Globus pallidus (tissue), 1 donor: ENCODE measurements at places on chromosomes 3 and 15.

GRCh38 chr15:67803996-67804843 is 21.1 kb upstream of the SKOR1 start:
- DNase-seq: peak; percentile 12

DNA sequence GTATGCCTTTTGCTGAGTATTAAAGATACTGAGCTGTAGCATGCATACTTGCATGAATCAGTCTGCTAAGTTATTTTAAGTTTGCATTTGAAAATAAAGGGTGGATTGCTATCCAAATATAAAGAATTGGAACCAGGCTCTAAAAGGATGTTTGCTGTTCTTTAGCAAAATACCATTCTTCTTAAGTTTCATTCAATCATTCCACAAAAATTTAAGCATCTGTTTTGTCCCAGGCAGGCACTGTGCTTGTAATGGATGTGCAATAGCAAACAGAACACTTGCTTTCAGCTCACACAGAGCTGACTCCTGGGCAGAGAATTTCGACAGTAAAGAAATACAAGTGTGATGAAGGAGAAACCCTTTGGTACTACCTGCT is 151.1 kb downstream of the PGPEP1L start:
- DNase-seq: no peak

GRCh38 chr15:80783260-80783659 is 4.1 kb downstream of the CEMIP start:
- no peak for DNase-seq

- DNase-seq: no peak
Measured at GRCh38 chr15:94889153-94889552, 657.8 kb downstream of the MCTP2 start.

DNA sequence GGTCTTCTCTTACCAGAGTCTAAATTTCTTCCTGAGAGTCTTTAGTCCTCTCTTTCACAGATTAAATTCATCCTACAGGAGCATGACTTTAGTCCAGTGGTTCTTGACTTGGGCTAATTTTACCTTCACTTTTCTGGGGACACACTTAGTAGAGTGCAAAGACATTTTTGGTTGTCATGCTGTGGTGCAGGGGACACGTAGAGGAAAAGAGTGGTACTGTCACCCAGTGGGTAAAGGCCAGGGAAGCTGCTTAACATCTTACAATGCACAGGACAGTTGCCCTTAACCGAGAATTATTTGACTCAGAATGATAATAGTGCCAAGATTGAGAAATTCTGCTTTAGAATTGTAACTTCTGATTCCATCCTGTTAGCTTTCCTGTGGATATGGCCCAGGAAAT is 772.5 kb upstream of the GRM7 start:
- DNase-seq: no peak

DNA sequence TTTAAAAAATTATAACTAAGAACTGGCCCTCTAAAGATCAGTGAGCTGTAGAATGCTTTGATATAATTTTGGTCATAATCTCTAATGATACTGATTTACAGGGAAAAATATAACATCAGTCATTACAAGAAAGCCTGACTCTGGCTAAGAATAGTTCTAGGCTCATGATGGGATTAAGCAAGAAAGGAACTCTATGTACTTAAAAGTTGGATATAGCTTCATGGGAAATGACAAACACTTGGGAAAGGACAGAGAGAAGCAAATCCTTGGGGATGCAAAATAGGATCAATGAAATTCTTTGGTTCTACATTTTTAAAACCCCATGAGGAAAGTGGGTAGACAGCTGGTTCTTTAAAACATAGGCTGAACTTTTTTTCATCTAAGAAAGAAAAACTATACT is 472.7 kb upstream of the NR2F2 start:
- no peak for DNase-seq

GRCh38 chr3:185781759-185782158 is 43.1 kb downstream of the IGF2BP2 start:
- no peak for DNase-seq

DNA sequence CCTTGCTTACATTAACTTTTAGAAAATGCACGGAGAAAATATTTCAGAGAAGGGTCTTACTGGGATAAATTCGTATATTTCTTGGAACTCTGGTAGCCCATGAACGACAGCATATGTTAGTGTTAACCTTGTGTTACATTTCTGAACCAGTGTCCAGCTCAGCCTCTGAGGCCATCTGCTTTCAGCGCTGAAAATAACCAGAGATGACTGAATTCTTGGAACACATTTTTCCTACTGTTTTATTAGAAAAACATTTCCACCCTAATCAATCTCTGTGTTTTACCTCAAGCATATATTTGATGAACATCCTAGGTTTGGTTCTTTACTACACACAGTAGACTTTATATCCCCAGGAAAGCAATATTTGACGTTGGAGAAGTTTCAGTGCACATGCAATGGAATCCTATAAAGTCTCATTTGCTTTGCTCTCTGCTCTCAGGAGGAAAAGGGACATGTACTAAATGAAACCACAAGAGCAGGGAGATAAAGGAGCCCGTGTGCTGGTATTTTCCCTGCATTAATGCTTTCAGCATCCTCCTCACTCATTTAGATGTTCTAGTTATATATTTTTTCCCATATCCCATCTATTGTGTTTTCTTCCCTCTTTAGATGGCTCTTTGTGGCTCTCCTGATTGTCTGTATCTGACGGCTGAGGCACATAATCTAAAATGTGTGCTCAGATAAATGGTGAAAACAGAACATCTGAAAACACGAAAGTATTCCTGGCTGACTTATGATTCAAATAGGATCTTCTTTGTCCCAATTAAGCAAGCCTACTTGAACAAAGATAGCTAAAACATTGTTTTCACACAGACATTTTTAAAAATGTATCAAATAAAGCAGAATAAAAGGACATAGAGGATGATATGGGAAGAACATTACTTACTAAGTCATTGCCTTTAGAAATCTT is 151.7 kb upstream of the KCNMB2 start:
- no peak for DNase-seq

DNA sequence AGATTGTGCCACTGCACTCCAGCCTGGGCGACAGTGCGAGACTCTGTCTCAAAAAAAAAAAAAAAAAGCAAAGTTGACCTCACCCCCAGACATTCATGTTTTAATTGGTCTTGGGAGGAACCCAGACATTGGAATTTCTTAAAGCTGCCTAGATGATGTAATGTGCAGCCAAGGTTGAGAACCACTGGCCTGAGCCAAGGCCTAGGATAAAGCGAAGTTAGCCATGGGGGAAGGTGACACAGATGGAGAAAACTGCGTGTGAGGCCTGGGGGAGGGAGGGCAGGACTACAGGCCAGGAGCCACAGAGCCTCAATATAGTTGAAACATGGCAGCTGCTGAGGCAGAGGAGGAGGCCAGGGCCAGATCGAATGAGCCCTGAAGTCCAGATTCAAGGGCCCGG is 21.0 kb downstream of the GLB1 start:
- no peak for DNase-seq

DNA sequence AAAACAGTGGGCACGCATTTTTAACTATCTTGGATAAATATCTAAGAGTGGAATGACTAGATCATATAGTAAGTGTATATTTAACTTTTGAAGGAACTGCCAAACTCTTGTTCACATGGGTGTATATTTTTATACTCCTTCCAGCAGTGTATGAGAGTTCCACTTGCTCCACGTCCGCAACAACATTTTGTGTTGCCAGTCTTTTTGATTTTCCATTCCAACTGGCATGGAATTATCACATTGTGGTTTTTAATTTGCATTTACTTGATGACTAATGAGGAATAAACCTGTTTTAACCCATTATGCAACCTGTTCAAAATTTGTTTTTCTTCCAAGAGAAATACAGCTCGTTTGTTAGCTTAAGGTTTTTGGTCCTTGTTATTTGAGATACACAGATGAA is 51.6 kb downstream of the ZNF621 start:
- no peak for DNase-seq

DNA sequence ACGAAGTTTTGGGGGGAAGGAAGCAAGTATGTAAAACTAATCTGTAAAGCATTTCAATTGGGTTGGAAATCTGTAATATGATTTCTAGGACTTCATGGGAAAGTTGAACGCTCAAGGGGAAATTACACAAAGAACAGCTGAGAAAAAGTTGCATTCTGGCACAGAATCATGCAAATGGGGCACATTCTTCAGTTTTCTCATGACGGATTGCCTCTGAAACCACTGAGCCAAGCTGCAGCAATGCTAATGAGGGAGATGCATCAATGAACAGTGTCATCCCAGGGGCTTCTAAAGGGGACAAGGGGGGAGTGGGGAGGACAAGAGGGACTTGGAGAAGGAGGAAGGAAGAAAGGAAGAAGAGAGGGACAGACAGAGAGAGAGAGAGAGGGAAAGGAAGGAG is 291.4 kb upstream of the ATP11B start:
- DNase-seq: no peak

- DNase-seq: peak; percentile 19
Measured at GRCh38 chr15:23467110-23467600, 20.1 kb upstream of the GOLGA6L2 start.

DNA sequence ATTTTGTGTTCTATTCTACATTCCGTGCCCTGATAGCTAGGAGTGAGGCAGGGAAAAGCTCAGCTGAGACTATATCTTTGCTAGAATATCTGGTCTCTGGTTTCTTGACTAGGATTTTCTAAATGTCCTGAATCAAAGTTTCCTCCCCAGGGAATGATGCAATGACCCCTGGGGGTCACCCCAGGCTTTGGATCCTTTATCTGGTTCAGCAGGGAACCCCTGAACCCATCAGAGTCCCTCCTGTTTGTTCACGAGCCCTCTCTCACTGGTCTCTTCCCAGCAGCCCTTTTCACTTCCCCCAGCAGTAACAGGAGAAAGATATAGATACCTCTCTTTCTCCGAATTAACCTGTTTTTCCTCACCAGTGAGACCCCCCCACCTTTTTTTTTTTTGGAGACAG is 14.3 kb downstream of the TM2D3 start:
- no peak for DNase-seq

DNA sequence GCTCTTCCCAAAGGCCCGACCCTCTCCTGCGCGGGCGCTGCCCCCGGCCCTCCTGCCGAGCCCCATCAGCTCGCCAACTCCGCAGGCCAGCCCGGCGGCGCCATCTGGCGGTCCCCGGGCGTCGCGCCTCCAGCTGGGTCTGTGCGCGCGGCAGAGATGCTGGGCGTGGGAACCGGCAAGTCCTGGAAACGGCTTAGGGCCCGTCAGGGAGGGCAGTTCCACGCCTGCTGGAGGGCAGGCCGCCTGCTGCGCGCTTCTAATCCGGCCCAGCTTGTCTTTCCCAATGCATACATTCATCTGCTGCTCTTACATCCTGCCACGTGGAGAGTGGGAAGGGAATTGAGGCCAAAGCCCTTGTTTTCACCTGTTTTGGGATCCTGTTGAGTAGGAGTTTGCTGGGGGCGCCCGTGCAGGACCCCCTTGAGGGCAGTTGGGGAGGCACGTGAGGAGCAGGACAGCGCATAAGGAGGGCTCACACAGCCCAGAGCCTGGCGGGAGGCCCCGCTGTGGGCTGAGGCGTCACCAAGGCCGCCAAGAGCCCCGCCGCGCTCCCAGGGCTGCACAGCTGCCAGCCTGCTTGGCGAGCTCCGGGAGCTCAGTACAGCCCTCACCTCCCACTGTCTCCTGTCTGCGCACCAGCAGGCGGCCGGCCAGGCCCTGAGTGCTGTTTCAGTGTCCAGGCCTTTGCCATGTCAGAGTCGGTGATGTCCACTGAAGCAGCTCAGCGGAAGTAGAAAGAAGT is 165.6 kb downstream of the NSMCE3 start:
- DNase-seq: peak; percentile 77

DNA sequence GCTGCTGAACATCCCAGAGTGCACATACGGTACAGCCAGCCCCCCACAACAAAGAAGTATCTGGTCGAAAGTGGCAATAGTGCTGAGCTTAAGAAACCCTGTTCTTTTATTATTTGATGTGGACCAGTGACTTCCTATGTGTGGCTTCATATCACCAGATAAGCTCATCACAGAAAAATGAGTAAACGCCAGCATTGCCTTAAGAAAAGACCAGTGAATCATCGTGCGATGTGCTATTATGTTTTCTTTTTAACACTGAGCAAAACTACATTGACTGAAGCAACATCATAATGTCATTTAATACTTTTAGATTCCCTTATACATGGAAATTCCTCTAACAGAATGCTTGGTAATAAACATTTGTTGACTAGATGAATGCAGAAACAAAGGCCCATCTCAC is 45.2 kb upstream of the ARRDC4 start:
- DNase-seq: no peak

GRCh38 chr15:51752888-51753287 is 1.5 kb downstream of the TMOD2 start:
- no peak for DNase-seq

DNA sequence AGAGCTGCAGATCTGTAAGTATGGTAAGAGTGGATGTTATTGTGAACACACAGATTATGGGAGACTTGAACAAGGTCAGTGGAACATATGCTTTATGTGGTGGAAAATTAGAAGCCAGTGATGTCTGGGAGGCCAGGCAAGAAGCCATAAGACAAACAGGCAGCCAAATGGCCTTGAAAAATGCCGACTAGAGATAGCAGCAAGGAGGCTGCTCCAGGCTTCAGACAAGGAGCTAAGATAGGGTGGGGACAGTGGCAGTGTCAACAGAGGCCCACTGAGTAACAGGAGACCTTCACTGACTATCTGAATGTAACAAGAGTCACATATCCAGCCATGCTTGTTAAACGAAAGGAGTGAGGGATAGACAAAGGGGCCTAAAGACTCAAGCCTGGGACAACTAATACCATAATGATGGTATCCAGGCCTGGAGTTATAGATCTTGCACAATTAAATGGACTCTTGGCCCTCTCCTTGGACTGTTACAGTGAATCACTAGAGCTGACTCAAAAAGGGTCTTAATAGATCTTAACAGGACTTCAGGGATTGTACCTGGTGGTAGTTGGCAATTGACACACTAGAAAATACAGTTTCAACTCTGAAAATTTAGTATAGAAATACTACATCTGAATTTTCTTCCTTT is 50.6 kb downstream of the CFAP20DC start:
- no peak for DNase-seq

DNA sequence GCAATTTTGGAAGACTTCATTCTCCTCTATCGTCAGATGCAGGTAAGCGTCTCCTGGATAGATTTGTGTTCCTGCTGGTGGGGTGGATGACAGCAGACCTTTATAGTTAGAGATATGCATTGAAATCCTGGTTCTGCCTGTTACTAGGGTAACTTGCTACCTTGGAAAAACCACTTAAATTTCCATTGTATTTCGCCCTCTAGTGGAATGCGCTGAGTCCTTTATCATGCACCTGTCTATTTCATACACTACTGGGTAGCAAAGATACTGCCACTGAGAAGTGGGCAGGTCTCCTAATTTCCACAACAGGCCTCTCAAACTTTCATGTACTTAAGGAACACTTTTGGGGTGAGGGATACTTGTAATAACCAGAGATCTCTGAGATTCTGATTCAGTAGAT is 209.5 kb upstream of the SUCLG2 start:
- DNase-seq: no peak

DNA sequence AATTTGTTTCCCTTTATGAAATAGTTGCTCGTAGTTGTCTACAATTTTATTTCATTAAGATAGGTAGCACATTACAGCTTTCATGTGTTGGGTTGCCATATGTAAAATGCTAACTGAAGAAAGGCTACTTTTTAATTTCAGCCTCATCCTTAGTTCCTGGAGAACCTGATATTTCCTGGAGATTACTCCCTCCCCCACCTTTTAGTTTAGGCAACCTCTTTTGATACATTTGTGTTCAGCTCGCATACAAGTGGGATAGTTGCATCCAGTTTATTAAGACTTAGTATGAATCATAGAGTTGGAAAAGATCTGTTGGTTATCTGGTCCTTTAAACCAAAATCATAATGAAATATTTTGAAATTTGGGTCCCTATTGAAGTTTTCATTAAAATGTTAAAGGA is 6.0 kb downstream of the SETD5 start:
- DNase-seq: no peak

- DNase-seq: no peak
Measured at GRCh38 chr3:69226071-69226470, 103.7 kb upstream of the LMOD3 start.

- no peak for DNase-seq
Measured at GRCh38 chr3:66991459-66991858, 6.6 kb upstream of the KBTBD8 start.
